SK-N-SH (cell line): ENCODE measurements at places on chromosomes 16 and 17. TPM values are rescaled to one million over a fixed set of nuclear protein-coding genes. Genes with fewer than 3 reads are reported as not detected.

The RCVRN gene
- polyA plus RNA-seq = not detected in 2 replicates

The ASGR1 gene
- 2.0 and 2.1 TPM in 2 replicates for polyA plus RNA-seq

The TMEM238L gene
- not detected in 2 replicates for polyA plus RNA-seq

GRCh38 chr17:49795372-49795771 lies 6.9 kb downstream of the KAT7 start:
- DNase-seq = no peak

DNA sequence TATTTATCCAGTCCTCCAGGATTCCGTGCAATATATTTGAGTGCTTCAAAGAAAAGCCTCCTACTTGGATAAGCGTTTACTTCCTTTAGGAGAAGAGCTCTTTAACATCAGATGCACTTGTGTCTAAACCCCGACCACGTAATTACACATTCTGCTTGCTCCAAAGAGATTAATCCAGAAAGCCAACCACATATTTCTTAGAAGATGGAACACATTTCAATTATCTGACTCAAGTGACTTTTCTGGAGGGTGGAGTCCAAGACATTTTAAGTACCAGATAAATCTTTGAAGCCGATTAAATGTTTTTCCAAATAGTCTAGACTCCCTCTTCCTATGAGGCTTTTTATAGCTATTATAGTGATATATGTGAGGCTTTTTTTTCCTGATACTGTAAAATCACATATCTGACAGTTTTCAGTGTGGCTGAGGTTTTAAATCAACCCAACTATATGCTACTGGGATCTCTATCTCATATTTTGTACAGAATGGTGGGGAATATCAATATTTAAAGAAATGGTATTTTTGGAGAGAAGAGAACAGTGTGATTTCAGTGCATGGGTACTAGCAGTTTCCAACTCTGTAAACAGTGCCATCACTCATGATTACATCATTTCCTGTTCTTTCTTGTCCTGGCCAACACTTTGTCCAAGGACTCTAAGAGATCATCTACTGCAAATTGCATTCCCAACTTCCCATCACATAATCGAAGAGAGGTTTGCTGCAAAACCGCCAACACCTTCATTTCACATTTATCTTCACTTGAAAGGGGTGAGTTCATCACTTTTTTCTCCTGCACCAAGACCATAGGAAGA lies 192.4 kb upstream of the HSBP1 start:
- DNase-seq = no peak

GRCh38 chr16:72480911-72481310 lies 309.0 kb upstream of the PMFBP1 start:
- DNase-seq = no peak

DNA sequence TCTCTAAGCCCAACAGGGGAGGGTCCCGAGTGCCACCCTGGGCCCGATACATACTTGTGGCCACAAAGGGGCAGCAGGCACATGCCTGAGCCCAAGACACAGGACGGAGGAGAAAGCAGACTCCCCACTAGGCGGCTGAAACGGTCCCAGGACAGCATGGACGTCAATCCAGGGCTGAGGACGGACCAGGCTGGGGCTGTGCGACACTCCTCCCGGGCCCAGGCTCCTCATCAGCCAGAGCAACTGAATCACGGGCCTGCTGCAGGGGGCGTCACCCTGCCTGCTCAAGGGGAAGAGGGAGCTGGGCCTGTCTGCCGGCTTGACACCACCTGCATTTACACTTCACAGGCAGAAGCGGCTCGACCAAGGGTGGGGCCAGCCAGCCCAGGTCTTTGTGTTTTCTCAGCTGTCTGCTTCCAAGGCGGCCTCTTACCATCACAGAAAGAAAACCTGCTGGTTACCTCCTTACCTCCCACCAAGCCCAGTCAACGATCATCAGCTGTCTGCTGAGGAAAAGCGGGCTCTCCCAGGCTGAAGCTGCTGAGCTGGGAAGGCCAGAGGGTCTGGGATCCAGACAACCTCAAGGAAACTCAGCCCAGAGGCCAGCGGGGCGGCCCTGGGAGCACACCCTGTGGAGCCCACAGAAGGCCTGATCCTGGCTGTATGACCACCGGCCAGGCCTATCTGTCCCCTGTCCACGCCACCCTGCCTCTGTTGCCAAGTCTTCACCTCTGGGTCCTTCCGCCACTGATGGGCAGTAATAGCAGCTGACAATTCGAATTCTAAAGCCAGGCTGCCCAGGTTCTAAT lies 26.4 kb downstream of the KIFC3 start:
- DNase-seq = peak; percentile 58

- DNase-seq = no peak
Observed at GRCh38 chr16:87414251-87414680, 22.1 kb downstream of the MAP1LC3B start.
